Activated T-cell treated with anti-CD3 and anti-CD28 coated beads for 48 hours (primary cell): ENCODE measurements at places on chromosomes 16 and 17.

DNA sequence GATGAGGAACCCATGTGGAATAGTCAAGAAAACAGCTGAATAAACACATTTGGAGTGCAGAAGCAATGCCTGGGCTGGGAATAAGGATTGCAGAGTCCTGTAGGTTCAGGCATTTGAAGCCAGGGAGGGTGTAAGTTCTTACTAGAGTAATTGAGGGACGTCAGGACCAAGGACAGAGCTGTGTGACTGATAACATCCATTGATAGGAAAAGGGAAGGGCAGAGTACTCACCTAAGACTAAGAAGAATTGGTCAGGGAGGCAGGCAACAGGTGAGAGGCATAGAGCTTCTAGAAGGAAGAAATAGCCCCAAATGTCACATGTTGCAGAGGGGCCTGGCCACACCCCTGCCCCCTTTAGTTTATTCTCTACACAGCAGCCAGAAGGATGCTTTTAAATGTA lies 79.8 kb upstream of the TMEM132E start:
- no peak for DNase-seq

DNA sequence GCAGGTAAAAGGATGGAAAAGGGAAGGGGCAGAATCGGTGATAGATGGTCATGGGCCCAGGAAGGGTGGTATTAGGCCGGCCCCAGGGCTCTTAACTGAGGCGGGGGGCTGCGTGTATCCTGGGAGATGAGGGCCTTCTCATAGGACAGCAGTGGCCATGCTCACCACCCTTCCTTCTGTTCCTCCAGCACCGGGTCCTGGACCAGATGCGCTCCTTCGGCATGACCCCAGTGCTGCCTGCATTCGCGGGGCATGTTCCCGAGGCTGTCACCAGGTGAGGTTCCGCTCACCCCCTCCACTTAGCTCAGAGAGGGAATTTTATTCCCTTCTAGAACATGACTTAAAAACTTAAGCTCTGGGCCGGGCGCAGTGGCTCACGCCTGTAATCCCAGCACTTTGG lies 2.4 kb downstream of the NAGLU start:
- no peak for DNase-seq

DNA sequence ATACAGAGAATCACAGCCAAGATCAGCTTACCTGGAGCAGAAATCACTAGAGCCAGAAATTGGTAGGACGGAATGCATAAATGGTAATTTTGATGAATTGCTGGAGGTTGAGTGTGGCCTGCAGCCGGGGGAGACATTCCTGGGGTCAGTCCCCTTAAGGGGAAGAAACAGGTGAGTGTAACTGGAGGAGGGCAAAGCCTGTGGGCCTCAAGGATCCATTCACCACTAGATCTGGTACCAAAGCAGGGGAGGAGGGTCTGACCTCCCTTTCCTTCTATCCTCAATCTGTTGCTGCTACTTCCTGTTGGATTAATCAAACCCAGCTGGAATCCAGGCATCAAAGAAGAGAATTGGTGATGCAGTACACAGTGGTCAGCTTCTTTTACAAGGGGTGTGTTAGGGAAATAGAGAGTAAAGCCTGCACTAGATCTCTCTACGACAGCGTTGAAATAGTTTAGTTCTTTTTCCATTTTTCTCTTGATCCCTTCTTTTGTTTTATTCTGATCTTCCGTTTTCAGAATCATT lies 8.6 kb upstream of the ABCA9 start:
- no peak for DNase-seq

DNA sequence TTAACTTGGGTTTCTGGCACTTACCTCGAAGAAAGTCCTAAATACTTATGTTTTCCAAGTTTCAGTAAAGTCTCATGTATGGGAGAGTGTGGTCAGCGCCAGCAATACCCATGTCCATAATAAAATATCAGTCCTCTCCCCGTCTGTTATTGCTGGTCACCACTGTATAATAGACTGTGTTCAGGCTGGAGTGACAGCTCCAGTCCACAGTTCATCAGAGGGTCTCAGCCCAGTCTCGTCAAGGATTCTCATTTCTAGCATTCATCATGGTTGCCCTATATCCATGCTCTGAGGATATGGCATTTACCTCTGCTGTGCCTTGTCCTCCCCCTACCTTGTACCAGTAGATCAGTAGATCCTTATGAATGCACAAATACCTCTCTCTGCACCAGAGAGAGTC lies 384.5 kb downstream of the NPIPA7 start:
- DNase-seq, result no peak

- no peak for DNase-seq
Measured at GRCh38 chr17:17022456-17022855, 19.8 kb upstream of the MPRIP start.

- DNase-seq, result no peak
Measured at GRCh38 chr17:16422416-16422815, 7.0 kb downstream of the TRPV2 start.
